Cardiac ventricle fibroblast (primary cell): ENCODE measurements at places on chromosomes 13 and 19. TPM values are rescaled to one million over a fixed set of nuclear protein-coding genes. Genes with fewer than 3 reads are reported as not detected.

The SH2D3A gene
- not detected in 2 replicates for total RNA-seq

The NLRP9 gene
- not detected in 2 replicates for total RNA-seq

The INAFM1 gene
- 7.4 and 12.9 TPM in 2 replicates for total RNA-seq

The CYP4F8 gene
- total RNA-seq: not detected in 2 replicates

The CBARP gene
- total RNA-seq: 1.4 and 2.3 TPM in 2 replicates

The DENND1C gene
- total RNA-seq: not detected in 2 replicates

The XAB2 gene
- 37.0 and 42.1 TPM in 2 replicates for total RNA-seq

The PRODH2 gene
- total RNA-seq: not detected in 2 replicates

The ZNF541 gene
- total RNA-seq: not detected in 2 replicates

The FPR1 gene
- 0.44 TPM in 1 of 2 replicates, not detected in the other for total RNA-seq

The ZNF112 gene
- total RNA-seq: 4.4 and 6.8 TPM in 2 replicates

The ZNF223 gene
- total RNA-seq: 2.5 and 5.5 TPM in 2 replicates

The MBNL2 gene
- 54.9 and 57.7 TPM in 2 replicates for total RNA-seq
